M059J (cell line): ENCODE measurements at places on chromosomes 1 and 21.

GRCh38 chr1:154176337-154176736 lies 15.6 kb downstream of the TPM3 start:
- peak; percentile 70 for DNase-seq

- peak; percentile 96 for DNase-seq
Observed at GRCh38 chr1:26530895-26531598, 1.5 kb downstream of the RPS6KA1 start.

- DNase-seq, result no peak
Observed at GRCh38 chr1:19426294-19427086, 58.8 kb downstream of the CAPZB start.

DNA sequence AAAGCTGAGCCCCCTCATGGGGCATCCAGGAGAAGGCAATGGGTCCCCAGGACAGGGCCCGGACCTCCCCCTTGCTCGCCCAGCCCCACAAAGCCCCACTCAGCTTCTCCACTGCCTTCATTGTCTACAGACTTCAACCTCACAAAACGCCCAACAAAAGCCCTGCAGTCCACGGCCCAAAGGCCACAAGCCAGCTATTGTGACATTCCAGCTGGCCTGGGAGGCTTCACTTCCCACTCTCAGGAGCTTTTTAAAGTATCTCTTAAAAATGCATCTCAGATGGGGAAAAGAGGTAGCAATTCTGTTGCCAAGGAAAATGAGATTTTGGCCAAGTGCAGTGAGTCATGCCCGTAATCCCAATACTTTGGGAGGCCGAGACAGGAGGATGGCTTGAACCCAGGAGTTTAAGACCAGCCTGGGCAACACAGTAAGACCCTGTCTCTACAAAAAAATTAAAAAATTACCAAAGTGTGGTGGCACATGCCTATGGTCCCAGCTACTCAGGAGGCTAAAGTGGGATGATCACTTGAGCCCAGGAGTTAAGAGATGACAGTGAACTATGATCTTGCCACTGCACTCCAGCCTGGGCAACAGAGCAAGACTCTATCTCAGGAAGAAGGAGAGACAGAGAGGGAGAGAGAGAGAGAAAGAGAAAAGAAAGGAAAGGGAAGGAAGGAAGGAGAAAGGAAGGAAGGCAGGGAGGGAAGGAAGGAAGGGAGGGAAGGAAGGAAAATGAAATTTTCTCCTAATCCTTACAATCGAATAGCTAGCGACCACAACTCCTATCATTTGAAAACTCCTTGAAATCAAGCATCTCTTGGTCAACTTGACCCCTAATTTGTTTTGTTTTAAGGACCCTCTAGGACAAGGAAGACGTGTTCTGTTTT lies 31.4 kb upstream of the TARDBP start:
- peak; percentile 30 for DNase-seq

GRCh38 chr1:86245566-86246190 lies 89.1 kb upstream of the COL24A1 start:
- no peak for DNase-seq

DNA sequence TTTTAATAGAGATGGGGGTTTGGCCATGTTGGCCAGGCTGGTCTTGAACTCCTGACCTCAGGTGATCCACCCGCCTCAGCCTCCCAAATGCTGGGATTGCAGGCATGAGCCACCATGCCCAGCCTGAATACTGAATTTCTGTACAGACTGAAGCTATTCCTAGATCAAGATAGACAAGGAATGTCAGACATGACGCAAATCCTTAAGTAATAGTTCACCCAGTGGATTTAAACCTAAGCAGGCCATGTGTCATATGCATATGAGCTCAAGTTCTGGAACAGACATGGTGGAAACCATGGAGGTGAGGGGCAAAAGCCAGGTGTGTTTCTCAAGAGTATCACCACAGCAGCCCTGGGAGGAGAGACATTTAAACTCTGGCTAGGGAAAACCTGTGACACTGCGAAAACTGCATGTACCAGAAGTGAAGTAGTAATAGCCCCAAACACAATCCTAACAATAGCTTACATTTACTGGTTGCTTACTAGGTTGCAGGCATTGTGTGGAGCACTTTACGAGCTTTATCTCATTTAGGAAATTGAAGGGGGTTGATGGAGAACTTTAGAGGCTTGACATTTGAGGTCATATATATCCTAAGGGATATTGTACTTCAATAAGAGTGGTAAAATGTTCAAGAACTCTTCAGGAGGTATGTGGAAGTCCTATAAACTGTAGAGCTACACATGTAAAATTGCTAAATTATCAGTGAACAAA lies 31.7 kb upstream of the MAN1A2 start:
- no peak for DNase-seq

- DNase-seq, result no peak
Observed at GRCh38 chr1:84116558-84116957, 27.5 kb upstream of the PRKACB start.
